ENCODE measurements at places on chromosomes 3 and 15.

DNA sequence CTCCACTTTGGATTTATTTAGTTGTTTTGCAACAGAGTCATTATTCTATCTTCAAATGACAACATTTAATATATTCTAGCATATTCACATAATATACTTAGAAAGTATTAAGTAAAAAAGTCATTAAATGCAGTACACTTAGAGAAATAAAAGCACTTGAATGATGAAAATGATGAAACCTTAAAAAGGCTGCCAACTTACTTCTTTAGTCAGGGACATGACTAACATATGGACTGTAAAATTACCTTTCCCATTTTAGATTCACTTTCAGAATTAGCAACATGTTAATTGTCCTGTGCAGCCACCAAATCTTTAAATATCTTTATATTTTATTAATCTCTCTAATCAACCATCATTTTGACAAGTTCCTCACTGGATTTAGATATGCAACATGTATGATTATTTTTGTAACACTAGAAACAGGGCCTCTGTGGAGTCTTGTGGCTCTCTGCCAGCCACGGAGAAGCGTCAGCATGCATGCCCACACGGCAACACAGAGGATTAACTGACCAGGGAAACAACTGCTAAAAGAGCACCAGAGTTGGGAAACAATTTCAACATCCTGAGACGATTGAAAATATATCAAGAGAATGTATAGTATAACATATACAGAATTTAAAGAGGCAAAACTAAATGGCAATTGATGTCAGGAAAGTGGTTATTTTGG, 95.7 kb downstream of the ANO10 start:
- DNase-seq, result no peak

GRCh38 chr15:50390554-50391264, 33.5 kb upstream of the USP8 start:
- DNase-seq, result no peak

DNA sequence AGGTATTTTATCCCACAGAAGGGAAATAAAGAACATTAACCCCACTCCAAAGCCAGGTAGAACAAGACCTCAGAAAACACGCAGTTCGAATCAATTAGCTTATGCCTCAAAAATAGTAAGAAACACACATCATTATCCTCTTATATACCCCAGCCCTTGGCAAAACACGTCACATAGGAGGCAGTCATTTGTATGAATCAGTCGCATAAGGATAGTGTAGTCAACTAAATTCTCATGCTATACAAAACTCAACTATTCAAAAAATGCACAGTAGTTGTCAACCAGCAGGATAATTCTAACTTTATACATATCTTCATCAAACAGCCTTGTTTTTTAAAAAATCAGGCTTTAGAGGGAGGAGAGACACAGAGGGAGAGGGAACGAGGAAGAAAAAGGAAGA, 298.4 kb downstream of the FOXP1 start:
- no peak for DNase-seq

DNA sequence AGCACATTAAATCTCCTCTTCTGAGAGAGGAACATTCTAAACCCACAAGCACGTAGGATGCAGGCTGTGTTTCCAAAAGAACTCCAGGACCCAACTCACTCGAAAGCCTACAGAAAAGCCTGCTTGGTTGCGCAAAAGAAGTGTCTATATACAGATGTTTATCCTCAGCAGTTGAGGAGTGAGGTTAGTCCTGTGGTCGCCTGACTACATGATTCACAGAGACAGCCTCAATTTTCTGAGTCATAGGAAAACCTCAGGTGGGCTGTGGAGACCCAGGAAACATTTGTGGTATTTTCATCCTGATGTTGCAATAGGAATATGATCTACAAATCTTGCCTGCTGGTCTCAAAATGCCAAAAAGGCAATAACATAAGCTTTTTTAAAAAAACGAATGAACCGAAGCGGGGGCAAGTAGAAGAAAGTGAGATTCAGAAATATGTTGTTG, 183.8 kb upstream of the THRB start:
- no peak for DNase-seq

Data from activated T-cell treated with anti-CD3 and anti-CD28 coated beads for 48 hours (primary cell).